ENCODE measurements at places on chromosomes 6 and 20.

GRCh38 chr6:154907291-154907690, 87.8 kb upstream of the TIAM2 start:
- DNase-seq, result no peak

DNA sequence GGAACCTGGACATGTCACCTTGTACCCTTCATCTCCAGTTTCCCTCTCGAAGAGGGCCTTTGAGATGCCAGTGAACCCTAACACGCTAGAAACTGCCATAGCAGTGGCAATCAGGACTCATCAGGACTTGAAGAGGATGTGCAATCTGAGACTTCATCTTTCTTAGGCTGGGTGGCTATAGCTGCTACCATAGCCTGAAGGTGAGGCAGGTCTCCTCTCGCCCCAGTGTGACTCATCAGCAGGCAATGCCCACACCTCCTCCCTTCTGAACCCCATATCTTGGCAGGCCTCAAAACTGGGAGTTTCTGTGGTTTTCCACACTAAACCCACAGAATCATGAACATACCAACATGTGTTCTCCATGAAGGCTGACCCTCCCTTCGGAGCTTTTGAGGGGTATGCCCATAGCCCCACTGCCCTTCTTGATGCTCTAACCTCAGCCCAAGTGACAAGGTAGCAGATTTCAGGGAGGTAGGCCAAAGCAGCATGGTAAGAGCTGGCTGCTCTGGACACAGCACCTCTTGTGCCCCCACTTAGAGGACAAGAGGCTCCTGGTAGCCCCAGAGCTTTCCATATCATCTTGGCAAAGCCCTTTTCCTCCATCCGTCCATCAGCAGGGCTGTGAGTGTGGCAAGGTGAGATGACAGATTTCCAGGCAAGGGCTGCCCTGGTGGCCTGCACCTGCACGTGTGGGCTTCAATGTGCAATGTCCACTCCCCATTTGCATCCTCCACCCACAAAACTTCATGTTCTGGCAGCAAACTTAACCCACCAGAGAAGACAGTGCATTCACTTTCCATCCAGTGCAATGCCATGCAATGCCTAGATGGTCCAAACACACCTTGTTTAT, 2.6 kb downstream of the BLCAP start:
- no peak for DNase-seq

GRCh38 chr20:22542427-22542826, 41.9 kb downstream of the FOXA2 start:
- DNase-seq, result no peak

DNA sequence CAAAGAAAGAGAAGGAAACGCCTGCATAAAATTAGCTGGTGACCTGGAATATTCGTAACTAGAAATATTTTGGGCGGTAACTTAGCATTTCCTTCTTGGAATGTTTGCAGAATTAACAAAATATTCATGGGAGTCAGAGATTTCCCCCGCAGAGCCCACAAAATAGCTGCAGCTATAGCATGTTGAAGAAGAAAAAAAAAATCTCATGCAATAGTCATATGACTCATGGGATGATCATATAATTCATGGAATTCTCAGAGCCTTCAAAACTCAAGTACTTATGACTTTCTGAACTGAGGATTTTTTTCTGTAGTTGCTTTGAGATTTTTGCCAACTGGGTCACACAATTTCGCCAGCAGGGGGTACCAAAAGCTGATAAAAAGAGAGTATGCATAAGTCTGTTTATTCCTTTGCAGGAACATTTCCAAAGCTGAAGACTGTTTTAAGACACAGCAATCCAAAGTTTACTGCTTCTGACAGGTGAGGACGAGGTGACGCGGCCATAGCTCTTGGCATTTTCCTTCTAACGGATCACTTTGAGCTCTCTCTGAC, 586.0 kb upstream of the CHD6 start:
- no peak for DNase-seq

- DNase-seq, result no peak
Measured at GRCh38 chr6:124008988-124009765, 205.5 kb downstream of the NKAIN2 start.

DNA sequence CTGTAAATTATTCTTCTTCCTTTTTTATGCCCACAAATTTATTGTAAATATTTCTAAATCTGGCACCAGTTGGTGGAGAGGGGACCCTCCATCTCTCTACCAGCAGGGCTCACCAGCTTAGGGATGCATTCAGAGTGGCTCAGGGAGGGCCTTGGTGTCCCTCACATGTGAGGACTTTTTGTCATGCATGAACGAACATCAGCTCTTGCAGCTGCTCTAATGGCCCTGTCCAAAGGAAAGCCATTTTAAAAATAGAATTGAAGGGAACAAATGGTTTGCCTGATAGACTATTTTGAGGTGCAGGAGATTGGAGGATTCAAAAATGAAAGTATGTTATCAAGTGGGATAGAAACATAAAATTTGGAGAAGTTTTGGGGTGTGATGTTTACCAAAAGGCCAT, 37.5 kb upstream of the KLHL31 start:
- no peak for DNase-seq

DNA sequence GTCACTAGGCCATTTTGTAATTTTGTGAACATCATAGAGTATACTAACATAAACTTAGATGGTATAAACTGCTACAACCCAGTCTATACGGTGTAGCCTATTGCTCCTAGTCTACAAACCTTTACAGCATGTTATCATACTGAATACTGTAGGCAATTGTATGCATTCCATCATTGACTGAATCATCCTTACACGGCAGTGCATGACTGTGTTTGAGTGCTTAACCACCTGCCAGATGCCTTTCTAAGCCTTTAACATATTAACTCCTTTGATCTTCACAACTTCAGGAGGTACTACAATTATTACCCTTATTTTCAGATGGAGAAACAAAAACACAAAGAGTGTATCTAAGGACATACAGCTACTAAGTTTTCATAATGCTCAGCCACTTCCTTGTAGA, 14.0 kb downstream of the DPPA5 start:
- DNase-seq, result no peak

- no peak for DNase-seq
Measured at GRCh38 chr20:45848421-45848820, 8.8 kb downstream of the ACOT8 start.

GRCh38 chr20:62744741-62745191, 36.1 kb downstream of the NTSR1 start:
- DNase-seq, result no peak

DNA sequence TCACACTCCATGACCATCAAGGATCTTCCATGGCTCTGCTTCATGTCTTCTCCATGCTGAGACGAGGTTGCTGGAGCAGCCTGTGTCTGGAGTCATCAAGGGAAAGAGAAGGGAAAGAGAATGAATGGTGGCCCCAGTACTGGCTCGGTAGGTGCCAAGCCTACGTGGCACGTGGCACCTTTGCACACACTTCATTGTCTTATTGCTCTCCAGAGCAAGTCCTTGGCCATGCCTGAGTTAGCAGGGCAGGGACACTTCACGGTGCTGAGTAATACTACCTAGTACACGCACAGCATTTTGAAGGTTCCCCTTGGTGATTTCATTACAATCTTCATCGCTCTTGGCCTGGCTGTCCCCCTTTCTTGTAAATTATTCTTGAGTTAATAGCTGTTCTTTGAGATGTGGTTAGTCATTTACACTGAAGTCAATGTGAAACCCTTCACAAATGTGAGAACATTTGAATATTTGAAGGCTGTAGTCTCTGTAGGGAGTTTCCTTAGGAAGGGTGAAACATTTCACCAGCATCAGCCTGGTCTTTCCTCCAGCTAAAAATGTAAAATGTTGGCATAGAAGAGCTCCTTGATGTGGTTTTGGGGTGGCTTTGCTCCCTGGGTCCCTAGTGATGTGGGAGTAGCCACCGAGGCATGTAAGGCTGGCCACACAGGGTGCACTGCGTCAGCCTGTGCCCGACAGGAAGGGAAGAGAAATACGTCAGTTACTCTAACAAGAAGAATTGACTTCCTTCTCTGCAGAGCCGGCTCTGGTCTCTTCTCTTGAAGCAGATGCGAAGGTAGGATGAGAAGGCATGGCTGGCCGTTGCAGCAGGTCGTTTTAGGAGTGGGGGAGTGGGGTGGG, at the start of gene SYTL3:
SYTL3 (plus strand) TSS at position 766 of the 855 bp plus-strand sequence. CDS start 13,215 bp downstream, outside the sequence.
- DNase-seq, result peak; percentile 93

- DNase-seq, result no peak
Measured at GRCh38 chr6:15961635-15962448, 167.0 kb upstream of the MYLIP start.

GRCh38 chr6:125780540-125781313, 10.0 kb upstream of the NCOA7 start:
- peak; percentile 69 for DNase-seq

Data from Peyer's patch (tissue), 4 donors.